ENCODE measurements at places on chromosomes 5 and 9. TPM values are rescaled to one million over a fixed set of nuclear protein-coding genes. Genes with fewer than 3 reads are reported as not detected.

BDP1 gene
- 14.4 TPM for total RNA-seq

DNA sequence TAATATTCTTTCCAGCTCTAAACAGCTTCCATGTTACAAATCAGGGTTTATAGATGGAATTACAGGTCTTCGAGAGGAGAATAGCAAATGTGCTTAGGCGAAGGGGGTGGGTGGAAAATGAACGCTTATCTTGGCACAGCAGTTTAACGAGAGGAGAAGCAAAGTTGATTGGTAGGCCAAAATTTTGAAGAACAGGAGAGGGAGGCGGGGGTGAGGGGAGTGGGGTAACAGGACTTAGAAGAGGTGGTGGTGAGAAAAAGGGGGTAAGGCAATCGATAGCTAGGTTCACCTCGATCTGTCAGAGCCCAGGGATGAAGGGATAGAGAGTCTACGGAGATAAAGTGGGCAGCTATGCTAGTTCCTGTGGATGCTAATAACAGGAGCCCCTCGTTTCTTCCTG, 764 bp downstream of the ANKRA2 start:
- no peak for DNase-seq

DNA sequence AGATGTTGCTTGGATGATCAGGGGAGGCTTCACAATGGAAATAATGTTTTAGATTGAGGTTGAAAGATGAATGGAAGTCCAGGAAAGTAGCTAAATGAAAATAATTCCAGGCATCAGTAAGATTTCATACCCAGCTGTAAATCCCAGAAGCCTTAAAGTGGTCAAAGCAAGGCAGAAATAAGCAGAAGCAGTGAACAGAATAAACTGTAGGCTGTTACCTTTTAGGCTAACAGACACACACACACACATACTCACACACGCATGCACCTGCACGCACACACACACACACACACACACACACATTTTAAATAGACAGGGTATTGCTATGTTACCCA, 175.3 kb downstream of the WDR70 start:
- no peak for DNase-seq

GOLGA2 gene
- total RNA-seq: 41.5 TPM
